ENCODE measurements at places on chromosomes 12 and 14.

DNA sequence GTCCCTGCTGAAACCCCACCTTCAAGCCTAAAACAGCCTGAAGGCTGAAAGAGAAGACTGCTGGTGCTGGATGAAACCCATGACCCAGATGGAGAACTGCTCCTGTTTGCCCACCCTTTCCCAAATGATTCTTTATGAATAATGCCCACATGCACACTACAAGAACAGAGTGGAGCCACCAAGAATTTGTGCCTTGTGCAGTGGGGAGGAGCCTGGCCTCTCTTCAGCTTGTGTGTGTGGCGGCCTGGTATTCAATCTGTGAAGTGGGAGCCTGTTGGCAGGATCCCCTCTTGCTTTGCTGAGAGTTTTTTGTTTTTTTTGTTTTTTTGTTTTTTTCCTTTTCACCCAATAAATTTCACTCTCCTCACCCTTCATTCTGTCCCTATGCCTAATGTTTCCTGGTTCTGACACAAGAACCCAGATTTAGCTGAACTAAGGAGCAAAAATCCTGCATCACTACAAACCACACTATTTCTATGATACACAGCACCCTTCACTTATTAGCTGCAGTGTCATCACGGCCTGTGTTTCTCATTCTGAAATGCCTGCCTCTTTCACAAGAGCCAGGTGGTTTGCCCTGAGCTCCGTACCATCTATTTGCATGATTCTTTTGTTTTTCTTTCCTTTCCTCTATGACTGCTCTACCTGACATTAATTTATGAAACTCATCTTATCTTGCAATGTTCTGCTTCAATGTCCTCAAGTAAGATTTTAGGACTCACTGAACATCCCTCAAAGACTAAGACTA lies 585.5 kb upstream of the ATXN7L3B start:
- DNase-seq = no peak

GRCh38 chr12:52351196-52352059 lies 15.9 kb downstream of the KRT85 start:
- no peak for DNase-seq

DNA sequence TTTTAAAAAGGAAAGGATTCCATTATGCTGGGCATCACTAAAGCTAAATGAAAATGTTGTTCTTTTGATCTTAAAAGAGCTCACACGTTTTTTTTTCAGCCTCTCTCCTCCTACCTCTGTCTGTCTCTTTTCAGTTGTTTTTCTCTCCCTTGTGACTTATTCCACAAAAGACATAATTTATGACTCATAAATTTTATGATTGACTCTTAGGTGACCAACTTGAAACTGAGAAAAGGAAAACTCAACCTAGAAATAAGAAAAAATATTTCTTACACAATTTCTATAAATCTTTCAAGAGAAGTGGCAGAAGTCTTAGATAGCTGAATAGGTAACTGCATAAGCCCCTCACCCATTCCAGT lies 227.7 kb upstream of the DDHD1 start:
- DNase-seq = no peak

DNA sequence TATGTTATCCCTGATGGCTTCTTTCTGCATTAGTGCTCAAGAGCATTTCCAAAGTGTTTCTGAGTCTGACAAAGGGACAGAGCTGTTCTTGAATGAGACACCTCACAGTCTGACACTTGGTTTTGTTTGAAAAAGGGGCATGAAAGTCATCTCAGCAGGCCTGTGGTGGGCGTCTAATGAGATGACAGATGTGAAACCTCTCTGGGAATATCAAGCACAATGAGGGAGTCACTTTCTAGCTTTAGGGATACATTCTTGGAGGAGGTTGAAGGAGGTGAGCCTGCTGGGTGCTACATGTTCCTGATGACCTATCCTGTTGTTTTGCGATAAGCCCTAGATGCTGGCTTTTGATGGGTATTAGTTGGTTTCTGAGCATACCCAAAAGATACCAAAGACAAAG lies 290.5 kb downstream of the NUAK1 start:
- no peak for DNase-seq

- DNase-seq = no peak
Observed at GRCh38 chr14:37588956-37589714, 5.9 kb downstream of the FOXA1 start.

GRCh38 chr12:107570721-107571120 lies 114.9 kb upstream of the PWP1 start:
- DNase-seq = no peak

- DNase-seq = no peak
Observed at GRCh38 chr12:26122061-26122680, 2.7 kb downstream of the BHLHE41 start.

DNA sequence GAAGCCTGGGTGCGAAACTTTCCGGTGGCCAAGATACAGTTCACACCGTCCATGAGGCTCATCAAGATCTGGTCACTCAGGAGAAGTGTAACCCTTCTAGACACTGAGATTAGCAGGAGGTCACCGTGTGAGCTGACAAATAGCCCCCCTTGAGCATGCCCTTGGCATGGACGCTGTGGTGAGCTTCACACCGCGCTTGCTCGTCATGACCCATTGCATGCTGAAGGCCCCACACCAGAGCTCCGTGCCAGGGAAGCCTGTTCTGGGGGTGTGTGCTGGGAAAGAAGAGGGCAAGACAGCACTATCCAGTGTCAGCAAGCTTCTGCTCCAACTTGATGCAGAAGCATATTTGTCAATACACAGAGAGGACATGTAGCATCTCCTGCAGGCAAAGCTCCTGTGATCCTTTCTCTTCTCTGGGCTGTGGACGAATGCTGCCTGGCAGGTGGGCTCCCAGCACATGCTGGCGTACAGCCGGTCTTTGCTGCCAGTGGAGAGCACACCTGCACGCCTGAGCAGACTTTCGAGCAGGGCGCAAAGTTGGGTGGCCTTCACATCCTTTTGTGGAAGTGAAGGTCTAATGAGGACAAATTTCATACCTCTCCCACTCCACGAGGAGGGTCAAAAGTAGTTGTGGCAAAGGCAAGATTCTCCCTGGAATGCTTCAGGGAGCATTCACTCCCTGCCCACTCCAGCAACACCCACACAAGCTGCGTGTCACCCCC lies 126.9 kb upstream of the FKBP4 start:
- no peak for DNase-seq

DNA sequence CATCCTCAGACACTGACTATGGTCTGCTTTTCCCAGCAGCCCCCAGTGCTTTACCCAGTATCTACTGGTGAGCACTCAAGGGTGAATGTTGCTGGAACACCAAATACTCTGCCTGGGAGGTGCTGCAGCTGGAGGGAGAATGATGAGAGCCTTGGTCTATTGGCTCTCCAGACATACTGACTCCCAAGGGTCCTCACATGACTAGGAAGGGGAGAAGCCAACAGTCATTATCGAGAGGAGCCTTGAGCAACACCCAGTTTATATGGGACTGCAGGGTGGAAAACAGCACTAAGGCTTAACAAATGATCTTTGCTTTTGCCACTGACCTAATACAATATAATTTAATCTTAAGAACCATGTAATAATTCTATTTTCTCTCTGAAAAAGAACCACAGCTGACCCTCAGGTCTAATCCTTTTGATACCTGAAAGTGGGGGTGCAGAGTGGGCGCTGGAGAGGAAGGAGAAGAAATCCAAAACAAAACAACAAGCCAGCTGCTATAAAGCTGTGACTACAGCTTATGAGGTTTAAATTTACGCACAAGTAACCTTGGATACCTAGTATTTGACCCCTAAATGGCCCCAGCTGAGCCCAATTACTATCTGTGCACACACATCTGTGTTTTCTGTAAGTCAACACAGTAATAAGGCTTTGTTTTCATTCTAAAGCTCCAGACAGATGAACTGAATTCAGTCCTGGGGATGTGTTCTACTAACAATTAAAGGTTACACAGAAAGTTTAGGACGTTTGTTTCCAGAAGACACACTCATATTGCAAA lies 107.8 kb upstream of the GRIP1 start:
- DNase-seq = no peak

DNA sequence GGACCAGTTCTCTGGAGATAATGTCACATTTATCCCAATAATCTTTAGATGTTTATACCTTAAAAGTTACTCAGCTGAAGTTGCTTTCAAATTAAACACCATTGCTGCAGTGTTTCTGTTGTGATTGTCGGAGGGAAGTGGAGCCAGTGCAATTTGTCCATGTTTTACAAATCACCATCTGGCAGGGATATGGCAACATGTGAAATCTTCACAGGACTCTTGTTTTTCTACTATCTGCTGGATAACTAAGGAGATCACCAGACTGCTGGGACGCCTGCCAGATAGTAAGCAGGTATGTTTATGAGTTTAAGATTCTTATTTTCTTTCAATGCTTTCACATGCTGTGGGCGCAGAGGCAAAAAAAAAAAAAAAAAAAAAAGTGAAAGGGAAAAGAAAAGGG lies 100.3 kb upstream of the SOX5 start:
- no peak for DNase-seq

- DNase-seq = no peak
Observed at GRCh38 chr12:118982302-118982701, 961 bp downstream of the SRRM4 start.

DNA sequence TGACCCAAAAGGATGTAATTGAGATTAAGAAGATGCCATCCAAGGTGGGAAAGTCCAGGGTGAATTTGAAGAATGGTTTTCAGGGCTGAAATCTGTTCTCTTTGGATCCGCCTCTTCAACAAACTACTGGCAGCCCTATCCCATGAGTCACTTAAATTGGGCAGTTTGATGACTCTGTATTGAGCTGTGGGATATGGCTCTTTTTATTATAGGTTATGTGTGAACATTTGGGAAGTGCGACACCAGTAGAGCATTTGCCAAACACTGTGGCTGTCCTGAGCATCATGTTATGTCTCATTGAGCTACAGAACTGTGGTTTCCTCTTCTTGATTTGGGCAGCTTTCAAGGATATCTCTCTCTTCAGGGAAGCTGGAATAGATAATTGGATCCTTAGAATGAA lies 22.3 kb downstream of the IFT43 start:
- no peak for DNase-seq

- DNase-seq = no peak
Observed at GRCh38 chr14:31785574-31785973, 224.4 kb downstream of the NUBPL start.

DNA sequence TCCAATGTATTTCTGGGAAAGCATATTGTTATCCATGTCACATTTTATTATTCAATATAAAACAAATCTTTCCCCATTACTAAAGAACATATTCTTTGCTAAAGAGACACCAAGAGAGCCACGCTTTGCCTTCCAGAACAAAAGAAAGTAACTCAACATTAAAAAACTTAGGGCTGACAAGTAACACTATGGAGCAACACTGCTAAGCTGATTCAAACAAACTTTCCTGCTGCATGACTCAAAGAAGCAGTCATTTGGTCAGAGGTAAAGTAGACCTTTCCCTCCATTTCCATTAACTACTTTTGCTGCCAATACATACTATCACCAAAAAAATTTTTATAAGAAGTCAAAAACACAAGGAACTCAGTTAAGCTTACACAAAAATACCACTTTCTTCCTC lies 83.0 kb downstream of the DENND5B start:
- no peak for DNase-seq

DNA sequence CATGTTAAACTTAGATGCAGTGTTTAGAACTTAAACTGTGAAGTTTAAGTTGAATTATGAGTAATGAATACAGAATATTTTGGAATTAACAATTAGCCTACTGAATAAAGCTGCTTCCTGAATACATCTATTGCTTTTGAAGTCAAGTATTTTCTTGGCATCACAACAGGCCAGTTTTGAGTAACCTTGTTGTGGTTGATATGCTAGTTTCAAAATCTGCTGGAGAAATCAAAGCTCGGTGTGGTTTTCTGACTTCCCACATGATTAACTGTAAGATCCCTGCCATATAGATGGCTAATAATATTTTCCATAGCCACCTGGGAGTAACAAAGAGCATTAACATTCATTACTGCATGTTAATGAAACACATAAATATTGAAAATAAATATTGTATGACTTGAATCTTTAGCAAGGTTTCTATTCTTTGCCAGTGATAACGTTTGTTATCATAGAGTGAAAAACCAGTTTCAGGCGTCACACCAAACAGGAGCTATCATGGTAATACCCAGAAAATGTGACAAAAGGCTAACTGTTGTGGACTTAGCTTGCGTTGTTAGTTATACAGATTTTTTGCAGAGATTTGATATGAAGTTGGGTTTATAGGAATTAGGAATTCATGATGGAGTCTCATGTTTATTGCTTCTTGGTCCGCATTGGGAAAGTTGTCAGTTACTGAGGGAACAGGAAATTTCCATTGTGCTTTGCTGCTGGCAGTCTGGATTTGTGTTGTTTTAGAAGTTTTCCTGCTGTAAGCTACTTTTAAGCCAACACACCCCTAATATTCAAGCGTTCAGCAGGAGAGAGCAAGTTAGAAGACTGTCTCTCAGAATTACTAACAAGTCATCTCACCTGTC lies 32.1 kb downstream of the PPFIBP1 start:
- no peak for DNase-seq

DNA sequence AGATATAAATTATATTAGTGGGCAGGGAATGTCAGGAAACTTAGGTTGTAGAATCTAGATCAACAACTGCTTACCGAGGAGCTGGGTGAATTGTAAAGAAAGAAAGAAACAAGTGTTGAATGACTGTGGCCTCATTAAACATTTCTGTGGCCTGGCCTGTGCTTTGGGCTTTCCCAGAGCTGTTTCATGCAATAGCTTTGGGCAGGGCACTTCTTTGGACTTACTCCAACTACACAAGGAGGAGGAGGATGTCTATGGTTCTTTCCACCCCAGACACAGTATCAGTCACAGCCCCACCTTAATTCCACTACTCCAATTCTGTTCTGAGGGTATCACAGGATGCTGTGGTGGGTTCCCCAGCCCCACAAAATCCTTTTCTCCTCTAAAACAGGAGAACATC lies 38.0 kb downstream of the DPF3 start:
- peak; percentile 35 for DNase-seq

DNA sequence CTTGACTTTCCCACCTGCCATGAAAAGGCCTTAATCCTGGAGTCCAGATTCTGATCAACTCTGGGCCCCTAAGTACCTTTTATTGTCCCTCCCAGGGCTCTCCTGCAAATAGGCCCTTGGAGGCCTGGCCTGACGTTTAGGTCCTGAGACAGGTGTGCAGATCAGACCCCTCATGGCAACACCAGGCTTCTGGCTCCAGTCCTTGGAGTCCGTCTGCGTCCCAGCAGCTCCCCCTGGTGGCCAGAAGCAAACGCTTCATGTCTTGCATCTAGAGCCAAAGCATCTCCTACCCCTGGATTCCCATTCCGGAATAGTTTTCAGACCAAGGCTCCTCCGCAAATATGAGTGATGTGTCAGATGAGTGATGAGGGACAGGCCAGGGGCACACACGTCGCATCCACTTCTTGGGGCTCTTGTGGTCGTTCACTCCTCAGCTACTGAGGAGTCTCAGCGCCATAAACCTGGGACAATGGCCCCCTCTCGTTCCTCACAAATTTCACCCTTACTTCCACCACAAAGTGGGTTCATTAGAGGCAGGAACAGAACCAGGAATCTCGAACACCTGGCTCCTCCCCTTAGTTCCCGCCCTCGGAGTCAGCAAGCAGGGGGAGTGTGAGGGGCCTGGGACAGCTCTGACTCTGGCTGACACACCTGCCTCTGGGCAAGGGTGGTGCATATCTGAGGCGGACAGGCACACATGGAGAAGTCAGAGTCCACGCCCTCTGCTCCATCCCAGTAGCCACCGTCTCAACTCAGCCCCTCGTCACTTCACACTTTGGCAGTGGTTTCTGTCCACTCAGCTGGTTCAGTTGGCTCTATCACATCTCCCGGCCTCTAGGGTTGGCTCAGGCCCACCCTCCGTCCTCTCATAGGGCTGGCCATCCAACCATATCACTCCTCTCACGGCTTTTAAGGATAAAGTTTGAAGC lies 77.9 kb upstream of the PWP1 start:
- DNase-seq = peak; percentile 66
